SK-N-DZ (cell line): ENCODE measurements at places on chromosomes 7 and 10.

DNA sequence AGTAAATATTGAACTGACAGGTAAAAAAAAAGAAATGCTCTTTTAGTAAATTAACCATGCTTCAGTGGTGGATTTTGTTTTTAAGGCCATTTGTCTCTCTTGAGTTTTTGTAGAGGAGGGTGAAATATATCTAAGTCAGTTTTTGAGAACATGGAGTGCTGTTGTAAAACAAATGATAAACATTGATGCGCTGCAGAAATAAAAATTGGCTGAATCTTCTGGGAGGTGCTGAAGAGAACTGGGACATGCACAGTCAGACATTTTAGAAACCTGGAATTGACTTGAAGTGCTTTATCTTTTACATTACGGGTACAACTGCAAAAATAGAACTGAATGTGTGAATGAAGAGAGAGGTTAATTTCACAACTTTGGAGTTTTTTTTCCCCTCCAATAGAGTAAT, 203.0 kb upstream of the HDAC9 start:
- no peak for DNase-seq

DNA sequence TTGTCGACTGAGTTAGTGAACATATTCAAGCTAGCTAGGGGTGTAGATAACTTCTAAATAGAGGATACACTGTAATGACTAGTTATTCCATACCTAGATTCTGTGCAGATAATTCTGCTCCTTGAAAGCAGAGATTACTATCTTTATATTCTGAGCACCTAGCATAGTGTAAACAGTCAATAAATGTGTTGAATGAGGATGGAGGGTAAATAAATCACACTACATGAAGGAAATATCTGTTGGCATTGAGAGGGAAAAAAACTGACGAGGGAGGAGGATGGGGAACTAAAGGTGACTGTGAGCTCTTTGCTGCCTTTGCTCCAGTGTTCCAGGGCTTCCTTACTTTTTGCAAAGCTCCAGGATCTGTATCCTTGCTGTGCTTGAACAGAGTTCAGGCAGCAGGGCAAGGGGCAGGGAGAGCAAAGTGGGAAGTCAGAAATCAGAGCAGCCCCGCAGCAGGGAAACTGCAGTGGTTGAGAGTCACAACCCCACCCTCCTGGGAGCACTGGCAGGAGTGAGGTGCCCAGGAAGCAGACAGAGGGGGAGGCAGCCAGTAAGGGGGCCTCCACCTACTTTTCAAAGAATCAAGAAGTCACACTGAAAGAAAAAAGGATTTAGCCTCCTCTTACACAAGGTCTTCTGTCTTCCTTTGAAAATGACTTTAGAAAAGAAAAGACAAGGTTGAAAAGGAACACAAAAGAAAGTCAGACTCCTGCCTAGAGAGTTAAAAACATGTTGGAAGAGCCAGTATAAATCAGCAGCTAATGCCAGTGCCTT, 71.8 kb upstream of the LRRN3 start:
- peak; percentile 32 for DNase-seq

DNA sequence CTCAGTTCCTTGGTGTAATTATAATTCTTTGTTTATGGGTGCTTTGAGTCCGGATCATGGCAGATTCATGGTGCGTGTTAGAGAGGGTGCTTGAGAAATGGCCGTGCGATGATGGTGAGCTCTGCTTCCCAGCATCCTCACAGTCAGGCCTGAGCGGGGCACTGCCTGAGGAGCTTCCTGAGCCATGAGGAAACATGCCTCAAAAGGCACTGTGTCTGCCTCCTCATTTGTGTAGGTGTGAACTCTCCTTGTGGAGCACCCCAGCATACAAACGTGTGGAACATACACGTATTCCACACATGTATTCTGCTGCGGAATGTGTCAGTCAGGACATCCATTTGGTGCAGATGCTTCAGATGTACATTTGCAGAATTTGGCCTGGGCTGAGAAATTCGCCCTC, 205.4 kb downstream of the CELF2 start:
- no peak for DNase-seq

- DNase-seq: no peak
Observed at GRCh38 chr7:107386548-107387102, 83.2 kb upstream of the GPR22 start.

DNA sequence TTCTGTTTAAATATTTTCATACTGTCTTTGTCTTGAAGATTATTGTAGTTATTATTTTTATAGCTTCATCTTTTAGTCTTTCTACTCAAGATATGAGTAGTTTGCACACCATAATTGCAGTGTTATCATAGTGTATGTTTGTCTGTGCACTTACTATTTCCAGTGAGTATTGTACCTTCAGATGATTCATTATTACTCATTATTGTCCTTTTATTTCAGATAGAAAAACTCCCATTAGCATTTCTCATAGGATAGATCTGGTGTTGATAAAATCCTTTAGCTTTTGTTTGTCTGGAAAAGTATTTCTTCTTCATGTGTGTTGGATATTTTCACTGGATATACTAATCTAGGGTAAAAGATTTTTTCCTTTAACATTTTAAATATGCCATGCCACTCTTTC, 646.2 kb upstream of the GRM3 start:
- no peak for DNase-seq

GRCh38 chr7:29894256-29894655, 87.9 kb downstream of the WIPF3 start:
- DNase-seq: peak; percentile 74

- DNase-seq: no peak
Observed at GRCh38 chr7:907158-907980, 31.0 kb downstream of the GET4 start.
